IPS DF 6.9 (cell line): ENCODE measurements at places on chromosomes 6 and 20.

DNA sequence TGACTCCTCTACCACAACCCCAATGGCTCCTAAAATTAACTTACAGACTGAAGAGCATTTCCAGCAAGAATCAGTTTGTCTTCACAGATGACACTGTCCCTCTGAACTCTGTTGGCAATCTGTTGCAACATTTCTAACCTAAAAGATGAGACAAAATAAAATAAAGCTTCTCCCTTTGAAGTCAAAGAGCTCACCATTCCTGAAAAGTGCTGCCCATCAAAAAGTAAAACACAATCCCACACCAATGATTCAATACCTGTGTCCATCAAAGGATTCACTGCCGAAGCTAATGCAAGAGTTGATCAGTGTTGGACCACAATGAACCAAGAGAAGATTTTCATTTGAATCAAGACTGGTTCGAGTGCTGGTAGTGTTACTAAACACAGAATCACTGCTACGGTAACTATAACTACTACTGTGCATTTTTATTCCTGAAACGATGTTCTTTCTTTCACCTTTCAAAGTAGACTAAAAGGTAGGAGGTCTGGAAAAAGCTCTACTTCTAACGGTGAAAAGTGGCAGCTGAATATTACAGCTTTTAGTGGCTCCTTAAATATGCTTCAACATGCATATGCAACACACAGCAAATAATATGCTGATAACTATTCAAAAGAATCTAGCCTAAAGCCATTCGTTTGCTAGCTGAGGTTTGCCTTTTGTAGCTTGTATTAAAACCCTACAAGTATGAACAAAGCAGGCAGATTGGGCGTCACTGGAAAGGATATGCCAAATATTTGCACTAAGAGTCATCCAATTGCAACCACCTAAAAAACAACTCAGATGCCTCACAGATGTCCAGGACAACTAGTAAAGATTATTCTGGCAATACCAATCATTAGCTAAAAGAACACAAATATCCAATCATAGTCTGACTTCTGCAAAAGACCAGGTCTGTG is at the start of gene DST:
Gene DST (minus strand): TSS at position 524 of the 896 bp plus-strand sequence.
- DNase-seq = no peak

DNA sequence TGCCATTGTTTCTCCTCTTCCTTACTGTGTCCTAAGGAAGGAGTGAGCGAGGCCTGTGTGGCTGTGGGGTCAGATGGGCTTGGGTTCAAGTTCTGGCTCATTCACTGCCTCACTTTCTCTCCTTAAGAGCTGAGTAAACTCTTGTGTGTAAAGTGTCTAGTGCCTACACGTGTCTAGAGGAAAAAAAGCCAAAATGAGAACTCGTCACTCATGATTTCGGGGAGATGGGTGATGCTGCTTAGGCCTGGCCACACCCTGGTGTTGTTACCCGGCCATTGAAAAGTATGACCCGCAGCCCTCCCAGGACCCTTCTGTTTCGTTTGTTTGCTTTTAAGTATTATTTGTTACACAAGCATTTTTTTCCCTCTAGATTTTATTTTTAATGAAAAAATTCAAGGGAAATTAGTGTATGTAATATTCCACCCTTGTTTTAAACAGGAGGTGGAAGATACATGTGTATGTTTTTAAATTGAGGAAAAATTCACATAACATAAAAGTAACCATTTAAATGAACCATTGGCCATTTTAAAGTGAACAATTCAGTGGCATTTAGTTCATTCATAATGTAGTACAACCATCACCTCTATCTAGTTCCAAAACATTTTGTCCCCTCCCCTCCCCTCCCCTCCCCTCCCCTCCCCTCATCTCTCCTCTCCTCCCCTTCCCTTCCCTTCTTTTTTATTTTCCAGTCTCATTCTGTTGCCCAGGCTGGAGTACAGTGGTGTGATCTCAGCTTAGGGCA is 71.0 kb downstream of the CEBPB start:
- DNase-seq = no peak

DNA sequence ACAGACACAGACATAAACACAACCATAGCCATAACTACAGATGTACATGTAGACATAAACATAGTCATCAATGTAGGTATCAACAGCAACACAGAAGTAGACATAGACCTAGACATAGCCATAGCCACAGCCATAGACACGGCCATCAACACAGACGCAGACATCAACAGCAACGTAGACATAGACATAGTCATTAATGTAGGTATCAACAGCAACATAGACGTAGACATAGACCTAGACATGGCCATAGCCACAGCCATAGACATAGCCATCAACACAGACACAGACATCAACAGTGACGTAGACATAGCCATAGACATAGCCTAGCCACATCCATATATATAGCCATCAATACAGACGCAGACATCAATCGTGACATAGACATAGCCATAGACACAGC is 258.3 kb upstream of the FOXQ1 start:
- no peak for DNase-seq

- DNase-seq = no peak
Measured at GRCh38 chr20:11912013-11912658, 5.6 kb upstream of the BTBD3 start.

DNA sequence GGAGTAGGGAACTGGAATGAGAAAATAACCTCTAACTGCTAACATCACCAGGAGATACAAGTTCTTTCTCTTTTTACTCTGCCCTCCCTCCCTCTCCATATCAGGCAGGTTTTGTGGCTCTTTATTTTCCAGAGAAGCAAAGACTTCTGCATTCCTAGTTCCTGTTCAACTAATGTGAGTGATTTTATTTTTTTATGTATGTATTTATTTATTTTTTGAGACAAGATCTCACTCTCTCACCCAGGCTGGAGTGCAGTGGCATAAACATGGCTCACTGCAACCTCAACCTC is 6.0 kb upstream of the IER3 start:
- DNase-seq = no peak

- no peak for DNase-seq
Measured at GRCh38 chr6:43335469-43335868, 26.8 kb upstream of the CRIP3 start.

DNA sequence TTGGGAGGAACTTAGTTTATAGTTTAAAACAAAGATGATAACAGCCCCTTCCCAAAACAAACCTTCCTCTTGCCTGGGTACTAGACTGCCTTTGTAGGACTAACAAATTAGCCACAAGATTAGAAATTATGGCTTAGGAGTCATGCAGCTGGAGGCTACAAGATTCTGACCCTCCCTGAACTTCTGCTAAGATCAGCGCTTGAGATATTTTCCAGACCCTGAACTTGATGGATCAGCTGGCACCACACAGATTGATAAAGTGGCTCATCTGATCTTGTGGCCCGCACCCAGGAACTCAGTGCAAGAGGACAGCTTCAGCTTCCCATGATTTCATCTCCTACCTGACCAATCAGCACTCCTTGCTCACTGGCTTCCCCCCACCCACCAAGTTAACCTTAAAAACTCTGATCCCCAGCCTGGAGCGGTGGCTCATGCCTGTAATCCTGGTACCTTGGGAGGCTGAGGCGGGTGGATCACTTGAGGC is 5.9 kb upstream of the SERINC3 start:
- DNase-seq = no peak

GRCh38 chr6:1525364-1526038 is 84.2 kb upstream of the FOXC1 start:
- DNase-seq = no peak

DNA sequence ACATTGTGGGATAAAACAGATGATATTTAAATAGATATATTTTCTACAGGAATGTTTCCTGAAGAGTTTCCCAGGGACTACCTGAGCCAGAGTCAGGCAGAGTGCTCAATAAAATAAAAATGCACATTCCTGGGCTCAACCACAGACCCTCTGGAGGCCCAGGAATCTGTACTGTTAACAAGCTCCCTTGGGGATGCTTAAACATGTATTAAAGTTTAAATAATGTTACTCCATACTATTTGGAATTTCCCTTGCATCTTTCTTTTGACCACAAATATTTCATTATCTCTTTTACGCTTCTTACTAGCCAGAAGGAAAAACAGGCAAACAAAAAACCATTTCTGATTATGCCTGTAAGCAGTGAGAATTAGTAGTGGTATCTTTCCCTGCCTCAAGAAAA is 42.3 kb downstream of the GPR63 start:
- DNase-seq = no peak

- DNase-seq = no peak
Measured at GRCh38 chr20:57953638-57954037, 243.8 kb upstream of the PMEPA1 start.

- no peak for DNase-seq
Measured at GRCh38 chr6:37182736-37183590, 13.0 kb downstream of the PIM1 start.

GRCh38 chr20:24533449-24533848 is 64.0 kb downstream of the SYNDIG1 start:
- no peak for DNase-seq

- DNase-seq = no peak
Measured at GRCh38 chr6:170473301-170473717, 79.8 kb downstream of the PSMB1 start.

DNA sequence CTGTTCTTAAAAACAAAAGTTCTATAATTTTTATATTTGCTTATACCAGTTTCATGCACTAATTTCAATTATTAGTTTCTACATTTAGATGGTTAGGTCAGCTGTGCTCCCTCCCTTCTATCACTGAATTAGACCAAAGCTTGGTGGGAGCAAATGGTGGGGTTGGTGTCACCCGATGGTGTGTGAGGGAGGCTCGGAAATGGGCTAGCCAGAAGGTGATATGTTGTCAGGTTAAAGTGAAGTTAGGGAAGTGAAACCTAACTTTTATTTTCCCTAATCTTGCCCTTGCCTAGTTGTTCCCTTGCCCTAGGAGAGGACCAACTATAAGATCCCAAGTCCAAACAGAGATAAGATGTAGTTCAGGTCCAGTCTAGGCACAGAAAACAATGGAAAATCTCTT is 38.7 kb downstream of the RPS12 start:
- no peak for DNase-seq

DNA sequence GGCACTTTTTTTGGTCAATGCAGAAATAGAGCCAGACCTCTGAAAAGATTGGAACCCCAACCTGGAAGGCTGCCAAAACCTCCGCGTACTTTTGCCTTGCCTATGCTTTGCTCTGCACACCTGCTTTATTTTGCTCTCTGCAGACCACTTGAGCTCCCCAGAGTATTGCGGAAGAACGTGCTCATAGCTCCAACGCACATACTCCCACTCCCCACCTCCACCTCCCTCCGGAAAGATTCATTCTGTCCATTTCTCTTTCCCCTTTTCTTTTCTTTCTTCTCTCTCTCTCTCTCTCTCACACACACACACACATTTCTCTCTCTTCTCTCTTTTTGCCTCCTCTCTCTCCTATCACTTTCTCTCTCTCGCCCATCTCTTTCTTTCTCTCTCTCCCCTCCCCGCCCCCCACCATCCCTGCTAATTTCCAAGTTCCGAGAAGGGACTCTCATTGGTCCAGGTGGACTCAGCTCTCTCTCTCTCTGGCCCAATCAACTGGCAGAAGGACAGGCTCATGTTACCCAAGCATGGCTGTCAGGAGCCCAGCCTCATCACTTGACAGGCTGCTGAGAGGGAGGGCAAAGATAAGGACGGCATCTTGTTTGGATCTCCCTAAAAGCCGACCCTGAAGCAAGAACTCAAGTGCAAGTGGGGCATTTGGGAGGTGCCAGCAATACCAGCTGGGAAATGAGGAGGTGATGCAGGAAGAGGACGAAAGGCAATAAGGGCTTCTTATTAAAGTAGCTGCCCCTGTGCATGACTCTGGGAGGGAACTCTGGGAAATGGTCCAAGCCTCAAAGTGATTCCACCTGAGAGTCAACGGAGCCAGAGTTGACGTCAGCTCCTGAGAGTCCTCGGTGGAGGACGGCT is 246.1 kb downstream of the LY86 start:
- no peak for DNase-seq

GRCh38 chr6:75266716-75267291 is 17.8 kb downstream of the TMEM30A start:
- DNase-seq = no peak

DNA sequence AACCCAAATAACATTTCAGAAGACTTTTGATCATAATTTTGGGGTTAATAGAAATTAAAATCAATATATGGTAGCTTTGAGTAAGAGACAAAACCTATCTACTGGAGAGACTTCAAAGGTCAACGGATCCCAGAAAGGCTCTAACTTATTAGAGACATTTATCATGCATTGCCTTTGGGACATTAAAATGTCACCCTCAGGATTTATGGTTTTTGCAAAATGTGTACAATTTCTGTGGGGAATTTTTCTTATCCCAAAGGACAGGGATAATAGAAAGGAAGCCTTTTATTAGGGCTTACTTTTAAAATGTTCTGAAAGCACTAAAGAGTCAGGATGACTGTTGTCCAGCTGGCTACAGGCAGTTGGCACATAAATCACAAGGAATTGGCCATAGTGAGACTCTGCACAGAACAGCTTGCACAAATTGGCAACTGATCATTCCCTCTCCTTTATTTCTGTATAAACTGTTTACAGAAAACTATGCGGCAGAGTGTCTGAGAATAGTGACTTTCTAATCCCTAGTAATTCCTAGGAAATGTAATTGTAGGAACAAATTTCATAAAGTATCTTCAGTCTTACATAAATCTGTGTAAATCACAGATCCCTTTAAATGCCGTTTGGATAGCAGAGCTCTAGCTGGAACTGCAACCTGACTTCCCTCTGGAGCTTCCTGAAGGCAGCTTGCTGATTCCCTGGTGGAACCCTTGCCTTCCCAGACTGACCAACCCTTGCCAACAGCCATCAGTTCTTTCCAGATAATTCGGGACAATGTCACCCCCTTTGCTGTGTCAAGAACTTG is 201.1 kb upstream of the PREP start:
- no peak for DNase-seq

GRCh38 chr6:158816329-158816728 is 2.8 kb downstream of the EZR start:
- DNase-seq = no peak

DNA sequence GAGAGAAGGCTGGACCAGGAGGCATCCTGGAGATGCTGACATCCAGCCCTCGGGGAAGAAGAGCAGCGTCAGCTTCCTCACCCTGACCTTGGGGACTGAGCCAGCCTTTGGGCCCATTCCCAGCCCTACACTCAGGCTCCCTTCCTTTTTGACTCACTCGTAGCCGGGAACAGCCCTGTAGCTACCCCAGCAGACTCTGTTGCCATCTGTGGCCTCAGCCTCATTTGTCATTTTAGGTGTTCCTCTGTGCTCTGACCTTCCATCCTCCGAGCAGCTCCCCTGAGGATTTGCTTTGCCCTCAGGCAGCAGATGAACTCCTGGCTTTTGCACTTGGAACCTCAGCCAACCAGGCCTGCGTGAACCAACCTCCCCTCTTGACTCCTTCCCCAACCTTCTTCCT is 67.5 kb downstream of the ELOVL2 start:
- no peak for DNase-seq

DNA sequence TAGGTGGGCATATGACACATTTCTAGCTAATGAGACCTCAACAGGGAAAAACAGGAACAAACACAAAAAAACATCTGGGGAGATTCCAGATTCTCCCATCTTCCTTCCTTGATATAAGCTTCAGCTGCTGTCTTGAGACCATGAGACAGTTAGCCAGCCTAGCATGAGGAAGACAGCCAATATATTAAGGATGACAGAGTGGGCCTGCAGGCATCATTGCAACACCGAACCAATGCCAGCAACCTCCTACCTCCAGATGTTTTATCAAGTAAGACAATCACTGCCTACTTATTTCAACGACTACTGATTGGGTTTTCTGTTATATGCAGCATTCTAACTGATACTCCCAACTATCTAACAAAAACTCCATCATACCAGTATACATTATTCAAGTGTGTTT is 119.0 kb downstream of the ISM1 start:
- DNase-seq = no peak

GRCh38 chr20:6051505-6051904 is 2.4 kb downstream of the LRRN4 start:
- DNase-seq = no peak
